ENCODE measurements at places on chromosomes 4 and X.

- no peak for DNase-seq
These were observed 10.7 kb upstream of the S100P start for GRCh38 chr4:6682862-6683590.

DNA sequence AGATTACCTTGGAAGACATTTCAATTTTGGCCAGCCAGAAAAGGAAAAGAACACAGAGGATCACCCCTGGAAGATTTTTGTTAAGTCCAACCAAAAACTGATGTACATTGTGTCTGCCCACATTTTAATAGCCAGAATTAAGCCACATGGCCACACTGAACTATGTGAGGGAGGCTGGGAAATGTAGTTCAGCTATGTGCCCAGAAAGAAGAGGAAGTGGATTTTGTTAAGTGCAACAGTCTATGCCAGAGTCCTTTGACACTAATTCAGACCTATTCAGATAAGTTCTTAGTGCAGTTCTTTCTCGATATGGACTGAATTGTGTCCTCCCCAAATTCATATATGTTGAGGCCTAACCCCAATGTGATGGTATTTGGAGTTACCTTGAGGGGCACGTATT lies 18.4 kb downstream of the PRPS1 start:
- no peak for DNase-seq

DNA sequence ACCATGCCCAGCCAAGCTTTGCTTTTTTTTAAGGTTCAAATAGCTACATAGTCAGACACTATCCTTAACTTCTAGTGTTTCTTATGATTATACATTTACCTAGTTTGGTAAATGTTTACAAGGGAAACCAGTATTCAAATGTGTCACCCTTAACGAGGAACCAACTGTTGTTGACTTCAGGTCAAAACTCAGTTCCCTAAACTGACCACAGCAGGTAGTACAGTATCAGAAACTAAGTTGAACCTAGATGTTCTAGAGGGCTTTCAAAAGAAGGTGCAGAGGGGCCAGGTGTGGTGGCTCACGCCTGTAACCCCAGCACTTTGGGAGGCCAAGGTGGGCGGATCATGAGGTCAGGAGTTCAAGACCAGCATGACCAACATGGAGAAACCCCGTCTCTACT lies 11.3 kb downstream of the GPC4 start:
- no peak for DNase-seq

DNA sequence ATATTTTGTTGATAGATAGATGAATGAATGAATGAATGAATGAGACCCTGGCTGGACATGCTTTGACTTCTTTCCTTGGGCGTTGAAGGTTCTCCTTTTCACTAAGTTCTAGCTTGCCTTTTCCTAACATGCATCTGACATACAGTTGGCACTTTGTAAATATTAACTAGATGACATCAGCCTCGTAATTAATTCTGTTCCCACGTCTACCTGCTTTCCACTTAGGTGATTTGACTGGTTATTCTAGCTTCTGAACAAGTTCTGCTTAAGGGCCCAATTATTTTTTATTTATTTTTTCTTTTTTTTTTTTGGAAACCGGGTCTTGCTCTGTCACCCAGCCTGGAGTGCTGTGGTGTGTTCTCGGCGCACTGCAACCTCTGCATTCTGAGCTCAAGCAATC lies 13.9 kb upstream of the RASL11B start:
- no peak for DNase-seq

DNA sequence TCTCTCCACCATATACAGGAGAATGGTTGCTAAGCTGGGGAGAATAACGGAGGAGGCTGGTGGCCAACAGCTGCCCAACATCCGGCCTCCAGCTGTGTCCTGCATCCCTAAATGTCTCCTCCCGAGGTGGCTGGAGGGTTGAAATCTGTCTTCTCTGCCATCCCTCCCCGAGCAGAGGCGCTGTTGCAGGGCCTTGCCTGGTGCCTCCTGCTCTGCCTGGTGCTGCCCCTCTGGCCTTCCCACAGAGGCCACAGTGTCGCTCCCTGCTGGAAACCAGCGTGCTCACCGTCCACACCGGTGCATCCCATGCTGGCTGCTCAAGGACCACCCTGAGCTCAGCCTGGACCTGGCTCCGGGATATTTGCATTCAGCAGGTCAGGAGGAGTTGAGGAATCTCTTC lies 115.2 kb downstream of the ENPP6 start:
- DNase-seq = no peak

DNA sequence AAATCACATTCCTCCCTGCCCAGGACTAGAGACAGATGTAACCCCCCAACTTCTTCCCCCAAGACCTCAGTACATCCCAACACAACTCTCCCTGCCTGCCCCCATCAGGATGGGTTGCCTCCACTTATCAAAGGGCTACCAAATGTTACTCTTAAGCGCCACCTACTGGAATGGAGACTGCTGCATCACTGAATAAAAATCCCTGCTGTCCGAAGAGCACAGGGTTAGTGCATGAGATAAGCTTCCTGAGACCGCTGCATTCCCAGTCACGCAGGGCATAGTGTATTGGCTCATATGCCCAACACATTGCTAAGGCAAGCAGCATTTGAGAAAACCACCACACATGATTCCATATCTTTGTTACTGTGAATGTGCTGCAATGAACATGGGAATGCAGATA lies 544.5 kb downstream of the PPP4R3C start:
- no peak for DNase-seq

- DNase-seq = peak; percentile 65
These were observed 24.9 kb downstream of the ALPK1 start for GRCh38 chr4:112321776-112322684.

GRCh38 chr4:79446145-79446544 lies 38.1 kb upstream of the GK2 start:
- no peak for DNase-seq

DNA sequence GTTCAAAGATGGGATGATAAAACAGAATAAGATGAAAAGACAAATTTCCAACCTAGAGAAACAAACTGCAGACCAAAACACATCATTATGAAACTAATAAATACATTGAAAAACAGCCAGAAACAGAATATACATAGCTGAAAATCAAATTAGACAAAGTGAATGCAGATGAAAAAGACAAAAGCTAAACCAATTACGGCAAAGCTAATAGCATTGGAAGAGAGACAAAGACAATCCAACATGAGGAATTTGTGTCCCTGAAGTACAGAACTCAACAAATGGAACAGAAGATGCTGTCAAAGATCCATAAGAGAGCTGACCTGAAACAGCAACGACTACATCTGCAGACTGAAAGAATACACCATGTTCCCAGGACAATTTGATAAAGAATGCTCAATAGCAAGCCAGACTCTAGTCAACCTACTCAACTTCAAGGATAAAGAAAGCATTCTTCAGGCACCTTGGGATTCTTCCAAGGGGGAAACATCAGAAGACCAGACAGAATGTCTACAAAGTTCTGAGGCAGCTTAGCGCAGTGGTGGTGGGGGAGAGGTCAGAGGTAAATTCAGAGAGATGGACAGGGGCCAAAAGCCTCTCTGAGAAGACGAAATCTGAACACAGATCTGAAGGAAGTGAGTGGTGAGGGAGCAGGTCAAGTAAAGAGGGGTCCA lies 27.4 kb upstream of the IRAK1 start:
- DNase-seq = no peak

- no peak for DNase-seq
These were observed 7.8 kb upstream of the FAM149A start for GRCh38 chr4:186096681-186097165.

GRCh38 chrX:38672646-38673045 lies 111.3 kb downstream of the TSPAN7 start:
- no peak for DNase-seq

GRCh38 chr4:140856621-140857062 lies 100.5 kb upstream of the TBC1D9 start:
- DNase-seq = no peak

GRCh38 chr4:150680651-150681050 lies 98.7 kb downstream of the MAB21L2 start:
- no peak for DNase-seq

- DNase-seq = peak; percentile 53
These were observed 46.9 kb upstream of the SLC25A4 start for GRCh38 chr4:185096032-185096653.

- DNase-seq = no peak
These were observed 362.4 kb upstream of the HTR2C start for GRCh38 chrX:114221445-114221844.

DNA sequence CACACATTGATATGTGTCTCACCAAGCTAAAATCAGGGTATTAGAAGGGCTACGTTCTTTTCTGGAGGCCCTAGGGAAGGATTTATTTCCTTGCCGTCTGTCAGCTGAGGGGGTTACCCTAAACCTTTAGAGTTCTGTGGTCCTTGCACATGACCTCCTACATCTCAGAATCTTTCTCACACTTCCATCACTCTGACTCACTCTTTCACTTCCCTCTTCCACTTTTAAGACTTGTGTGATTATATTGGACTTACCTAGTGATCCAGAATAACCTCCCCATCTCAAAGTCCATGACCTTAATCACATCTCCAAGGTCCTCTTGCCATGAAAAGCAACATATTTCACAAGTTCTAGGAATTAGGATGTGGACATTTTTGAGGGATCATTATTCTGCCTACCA lies 53.6 kb upstream of the FUNDC1 start:
- no peak for DNase-seq

- DNase-seq = no peak
These were observed 1039.1 kb upstream of the INTU start for GRCh38 chr4:126593626-126594025.

DNA sequence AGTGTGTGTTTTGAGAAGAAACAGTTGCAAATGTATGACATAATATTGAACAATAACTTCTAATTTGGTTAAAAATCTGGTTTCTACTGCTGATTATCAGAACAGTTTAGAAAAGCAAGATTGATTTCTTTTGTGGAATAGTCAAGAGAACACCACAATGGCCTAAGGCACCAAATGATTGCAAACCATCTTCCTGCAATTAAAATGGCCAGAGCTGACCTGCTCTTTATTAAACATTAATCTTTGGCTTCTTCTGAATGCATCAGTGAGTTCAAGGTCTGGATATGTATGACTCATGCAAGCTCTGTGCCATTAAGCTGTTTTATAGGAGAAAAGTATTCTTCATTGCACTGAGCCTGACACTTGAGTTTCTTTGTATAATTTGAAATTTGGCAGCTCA lies 107.8 kb upstream of the PDHA2 start:
- peak; percentile 19 for DNase-seq

- DNase-seq = no peak
These were observed 241.1 kb upstream of the PPP1R2C start for GRCh38 chrX:43019021-43019420.

DNA sequence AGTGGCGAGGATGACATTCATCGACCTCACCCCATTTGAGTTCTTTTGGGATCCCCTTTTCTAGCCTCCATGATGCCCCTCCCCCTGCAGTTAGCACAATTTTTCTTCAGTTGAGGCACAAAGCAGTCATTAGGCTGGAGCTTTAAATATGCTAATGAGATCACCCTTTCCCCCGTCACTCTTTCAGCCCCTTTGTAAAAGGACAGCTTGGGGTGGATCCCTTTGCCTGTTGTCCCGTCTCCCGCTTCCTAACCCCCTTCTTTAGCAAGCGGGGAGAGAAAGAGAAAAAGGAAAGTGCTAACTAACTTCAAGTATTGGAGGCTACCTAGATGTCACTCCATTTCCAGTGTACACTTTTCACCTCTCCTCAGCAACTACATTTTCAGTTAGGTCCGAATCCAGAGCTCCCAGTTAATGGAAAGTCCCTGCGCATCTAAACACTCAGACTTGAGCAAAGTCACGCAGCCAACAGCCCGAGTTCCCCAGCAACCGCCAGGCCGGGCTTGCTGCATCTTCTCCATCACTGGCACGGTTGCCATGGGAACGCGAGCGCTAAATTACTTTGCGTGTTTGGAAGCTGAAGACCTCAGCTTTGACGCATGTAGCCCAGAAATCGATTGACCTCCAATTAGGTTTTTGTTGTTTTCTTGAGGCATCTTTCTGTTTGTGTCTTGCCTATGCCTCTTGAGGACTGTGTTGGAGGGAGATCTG lies 76.8 kb downstream of the RTL5 start:
- no peak for DNase-seq

- no peak for DNase-seq
These were observed 106.2 kb downstream of the CCNG2 start for GRCh38 chr4:77263247-77263646.

- no peak for DNase-seq
These were observed 416.6 kb upstream of the MAGEB18 start for GRCh38 chrX:25721564-25721963.

DNA sequence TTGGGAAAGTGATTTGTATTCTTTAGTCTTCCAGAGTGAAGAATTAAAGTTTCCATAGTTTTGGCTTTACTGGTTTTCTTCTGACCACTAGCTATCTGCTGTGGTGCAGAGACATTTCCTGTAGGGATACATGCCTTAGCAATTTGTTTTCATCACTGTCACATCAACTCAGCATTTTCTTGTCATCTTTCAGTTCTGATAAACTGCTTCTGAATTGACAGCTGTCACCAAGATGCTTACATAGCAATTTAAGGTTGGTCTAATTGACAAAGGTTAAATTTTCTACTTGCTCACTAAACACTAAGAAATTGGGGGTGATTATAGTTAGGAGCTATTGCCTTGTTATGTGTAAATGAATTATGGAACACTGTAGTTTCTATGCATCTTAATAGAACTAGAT lies 232.5 kb downstream of the TEX13A start:
- no peak for DNase-seq

DNA sequence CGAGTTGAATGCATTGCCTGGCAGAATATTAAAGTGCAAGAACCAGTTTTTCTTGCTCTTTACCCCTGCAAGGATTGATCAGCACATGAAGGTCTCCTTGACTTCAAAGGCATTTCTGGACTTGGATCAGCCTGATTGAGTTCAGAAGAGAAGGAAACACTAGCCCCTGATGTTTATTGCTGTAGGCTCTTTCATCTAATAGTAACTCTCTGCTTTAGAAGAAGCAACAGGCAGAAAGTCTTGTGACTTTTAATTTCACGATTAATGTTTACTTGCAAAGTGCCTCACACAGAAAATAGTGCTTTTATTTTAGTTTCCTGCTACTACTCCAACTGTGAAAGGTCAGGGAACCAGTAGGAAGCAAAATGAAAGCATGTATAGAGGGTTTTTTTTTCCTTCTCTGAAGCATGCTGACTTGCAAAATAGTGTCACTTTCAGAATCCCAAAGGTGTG lies 69.1 kb downstream of the PCDH7 start:
- peak; percentile 45 for DNase-seq

GRCh38 chr4:76585272-76585671 lies 150.2 kb downstream of the SHROOM3 start:
- DNase-seq = no peak

DNA sequence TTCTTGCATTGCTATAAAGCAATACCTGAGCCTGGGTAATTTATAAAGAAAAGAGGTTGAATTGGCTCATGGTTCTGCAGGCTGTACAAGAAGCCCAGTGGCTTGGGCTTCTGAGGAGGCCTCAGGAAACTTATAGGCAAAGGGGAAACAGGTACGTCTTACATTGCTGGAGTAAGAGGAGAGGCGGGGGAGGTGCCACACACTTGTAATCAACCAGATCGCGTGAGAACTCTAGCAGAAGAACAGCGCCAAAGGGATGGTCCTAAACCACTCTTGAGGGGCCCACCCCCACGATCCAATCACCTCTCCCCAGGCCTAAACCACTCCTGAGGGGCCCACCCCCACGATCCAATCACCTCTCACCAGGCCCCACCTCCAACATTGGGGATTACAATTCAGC lies 50.6 kb upstream of the SHOX start:
- DNase-seq = no peak

- peak; percentile 36 for DNase-seq
These were observed 56.0 kb downstream of the UGT8 start for GRCh38 chr4:114654592-114654991.
